ENCODE measurements at places on chromosomes 1 and 21. TPM values are rescaled to one million over a fixed set of nuclear protein-coding genes. Genes with fewer than 3 reads are reported as not detected.

DNA sequence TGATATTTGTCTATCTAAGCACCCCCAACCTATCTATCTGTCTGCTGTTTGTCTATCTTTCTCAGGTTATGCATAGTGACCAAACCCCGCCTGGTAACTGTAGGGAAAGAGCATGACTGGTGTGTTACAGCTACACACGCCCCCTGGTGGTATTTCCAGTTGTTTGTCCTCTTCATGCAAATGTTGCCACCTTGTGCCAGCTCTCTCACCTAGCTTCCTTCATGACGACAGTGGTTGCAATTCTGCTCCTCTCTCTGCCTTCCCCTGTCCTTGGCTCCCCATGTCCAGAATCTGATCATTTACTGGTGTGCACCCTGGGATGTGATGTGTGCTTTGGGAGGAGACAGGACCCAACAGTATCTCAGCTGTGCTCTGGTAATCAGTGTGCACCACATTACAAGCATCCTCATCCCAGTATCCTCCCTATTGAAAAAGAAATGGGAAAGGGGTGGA is 8.1 kb upstream of the INKA2 start:
- peaks cover 12% of the 10 kb centered on the region for H3K4me1 ChIP-seq
- no peak overlapping the region for H3K4me3 ChIP-seq
- H3K27ac ChIP-seq = no peak overlapping the region
- no peaks in the 10 kb centered on the region for H3K27me3 ChIP-seq
- H3K36me3 ChIP-seq = no peaks in the 10 kb centered on the region

GRCh38 chr1:212118167-212118871 is 82.8 kb downstream of the DTL start:
- DNase-seq = no peak
- no peaks in the 10 kb centered on the region for H3K36me3 ChIP-seq
- no peaks in the 10 kb centered on the region for H3K27me3 ChIP-seq
- H3K4me1 ChIP-seq = peaks cover 6% of the 10 kb centered on the region
- peak overlapping the region; percentile 87 for H3K27ac ChIP-seq
- H3K4me3 ChIP-seq = no peak overlapping the region

The PEAR1 gene
- total RNA-seq = 9.9 TPM

The HFM1 gene
- total RNA-seq = 5.8 TPM

The C1QTNF12 gene
- 0.83 TPM for total RNA-seq

DNA sequence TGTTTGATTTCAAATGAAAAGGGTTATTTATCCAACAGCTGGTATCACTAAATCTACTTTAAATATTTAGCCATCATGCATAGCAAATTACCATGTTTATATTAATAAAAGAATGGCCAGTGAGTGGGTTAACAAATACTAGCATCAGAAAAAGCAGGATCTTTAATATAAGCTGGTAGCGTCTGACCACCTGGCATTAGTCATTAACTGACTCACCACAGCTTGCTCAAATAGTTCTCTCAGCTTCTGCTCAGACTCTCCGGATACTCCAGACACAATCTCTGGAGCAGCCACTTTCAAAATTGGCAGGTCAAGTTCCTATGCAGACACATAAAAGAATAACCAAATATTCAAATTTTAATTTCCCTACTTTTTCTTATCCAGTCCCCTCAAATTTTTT is 29.6 kb downstream of the NVL start:
- no peaks in the 10 kb centered on the region for H3K27me3 ChIP-seq
- H3K4me1 ChIP-seq = no peaks in the 10 kb centered on the region
- no peak for DNase-seq
- no peak overlapping the region for H3K4me3 ChIP-seq
- peaks cover 100% of the 10 kb centered on the region for H3K36me3 ChIP-seq

The NLRP3 gene
- total RNA-seq = 0.60 TPM

The HSPB7 gene
- 4,537 TPM for total RNA-seq

The NR1I3 gene
- not detected for total RNA-seq

DNA sequence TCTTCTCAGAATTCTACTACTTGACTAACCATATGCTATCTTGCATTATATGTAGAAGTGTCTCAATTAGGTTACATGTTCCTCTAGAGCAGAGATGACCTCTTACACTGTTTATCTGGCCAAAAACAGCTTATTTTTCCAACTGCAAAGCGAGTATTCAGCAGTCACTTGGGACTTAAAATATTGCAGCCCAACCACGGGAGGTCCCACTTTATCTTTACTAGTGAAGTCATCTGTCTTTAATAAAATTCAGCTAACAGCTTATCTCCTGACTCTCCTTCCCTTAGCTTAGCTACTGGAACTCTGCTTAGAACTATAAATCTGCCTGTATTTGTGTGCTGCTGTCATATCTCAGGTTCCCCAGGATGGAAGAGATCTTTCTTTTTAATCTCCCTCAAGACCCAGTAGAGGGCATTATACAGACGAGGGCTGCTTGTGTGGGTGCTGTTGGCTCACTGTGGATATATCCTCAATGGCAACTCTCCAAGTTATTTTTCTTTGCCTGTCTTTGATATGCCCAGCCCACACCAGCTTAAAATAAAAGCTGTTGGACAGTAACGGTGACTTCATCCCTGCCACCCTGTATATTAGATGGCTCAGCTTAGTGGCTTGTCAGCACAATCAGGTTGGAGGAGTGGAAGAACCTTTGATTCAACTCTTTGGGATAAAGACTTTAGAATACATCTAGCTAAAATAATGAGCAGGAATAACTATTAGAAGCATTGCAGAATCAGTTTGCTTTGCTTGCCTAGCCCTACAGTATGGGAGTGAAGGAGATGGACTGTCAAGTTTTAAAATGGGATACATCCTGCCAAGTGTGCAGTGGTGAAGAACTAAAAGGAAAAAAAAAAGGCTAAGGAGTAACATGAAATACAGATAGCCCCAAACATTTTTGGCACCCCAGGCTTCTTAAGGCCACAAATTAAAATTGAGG is 9.6 kb downstream of the ENSA start:
- peak overlapping the region; percentile 84 for H3K27ac ChIP-seq
- peak; percentile 55 for DNase-seq
- no peaks in the 10 kb centered on the region for H3K36me3 ChIP-seq

The GRHL3 gene
- 0.61 TPM for total RNA-seq

- H3K27me3 ChIP-seq = no peaks in the 10 kb centered on the region
- H3K4me1 ChIP-seq = no peaks in the 10 kb centered on the region
- no peak overlapping the region for H3K4me3 ChIP-seq
- H3K36me3 ChIP-seq = no peaks in the 10 kb centered on the region
- no peak overlapping the region for H3K27ac ChIP-seq
- DNase-seq = no peak
These were observed 190.1 kb downstream of the HLX start for GRCh38 chr1:221069178-221069903.

DNA sequence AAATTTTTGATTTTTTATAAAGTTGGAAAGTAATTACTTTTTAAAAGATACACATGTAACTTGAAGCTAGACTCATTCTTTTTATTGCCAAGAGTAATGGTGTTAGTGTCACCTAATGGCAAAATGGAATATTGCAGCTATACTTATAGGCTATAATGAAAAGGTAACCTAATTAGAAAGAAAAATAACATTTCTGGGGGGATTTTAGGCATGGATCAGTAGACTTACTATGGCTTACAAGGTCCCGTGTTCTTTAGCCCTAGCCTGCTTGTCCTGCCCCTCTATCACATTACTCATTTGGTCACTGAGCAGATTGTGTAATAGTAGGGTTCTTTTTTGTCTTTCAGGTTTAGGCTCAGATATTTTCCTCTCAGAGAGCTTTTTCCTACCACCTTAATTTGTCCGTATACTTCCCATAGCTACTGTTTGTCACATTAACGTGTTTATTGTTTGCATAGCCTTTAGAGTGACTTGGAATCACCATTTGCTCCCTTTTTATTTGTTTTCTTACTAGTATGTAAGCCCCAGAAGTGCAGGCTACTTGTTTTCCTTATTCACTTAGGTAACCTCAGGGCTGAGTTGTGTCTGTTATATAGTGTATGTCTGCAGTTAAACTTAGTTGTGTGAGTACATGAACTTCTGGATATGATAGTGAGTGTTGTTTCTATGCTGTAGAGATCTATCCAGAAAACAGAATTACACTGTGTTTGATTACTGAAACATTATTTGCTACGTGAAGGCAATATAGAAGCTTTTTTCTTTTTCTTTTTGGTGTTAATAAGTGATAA is 58.7 kb downstream of the RABGAP1L start:
- no peak for DNase-seq
- no peak overlapping the region for H3K27ac ChIP-seq
- no peaks in the 10 kb centered on the region for H3K36me3 ChIP-seq
- H3K4me3 ChIP-seq = no peak overlapping the region
- H3K4me1 ChIP-seq = no peaks in the 10 kb centered on the region

The C1orf87 gene
- total RNA-seq = not detected

- no peaks in the 10 kb centered on the region for H3K36me3 ChIP-seq
- no peak overlapping the region for H3K27ac ChIP-seq
- no peak overlapping the region for H3K4me3 ChIP-seq
- no peak for DNase-seq
These were observed 58.4 kb upstream of the PROX1 start for GRCh38 chr1:213929398-213929797.

GRCh38 chr1:8165595-8166360 is 139.7 kb upstream of the ERRFI1 start:
- H3K27me3 ChIP-seq = no peaks in the 10 kb centered on the region
- H3K27ac ChIP-seq = no peak overlapping the region
- no peak overlapping the region for H3K4me3 ChIP-seq
- DNase-seq = no peak

The SPATA46 gene
- not detected for total RNA-seq

The ADARB1 gene
- total RNA-seq = 13.4 TPM

DNA sequence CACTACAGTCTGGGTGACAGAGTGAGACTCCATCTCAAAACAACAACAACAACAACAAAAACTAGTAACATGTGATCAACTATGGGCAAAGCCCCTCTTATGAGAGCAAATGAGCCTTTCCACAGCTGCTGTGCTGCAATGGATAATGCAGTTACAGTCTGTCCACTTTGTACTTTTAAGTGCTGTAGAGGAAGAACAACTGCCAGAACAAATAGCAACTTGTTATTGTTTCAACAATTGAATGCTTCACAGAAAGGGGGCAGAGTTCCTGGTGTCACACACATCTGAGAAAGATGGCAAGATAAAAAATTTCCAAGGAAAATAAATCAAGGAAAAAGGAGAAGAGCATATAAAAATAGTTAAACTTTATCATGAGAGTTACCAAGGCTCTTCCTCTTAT is 243.6 kb upstream of the DMRTA2 start:
- no peaks in the 10 kb centered on the region for H3K27me3 ChIP-seq
- H3K4me1 ChIP-seq = peaks cover 9% of the 10 kb centered on the region
- no peaks in the 10 kb centered on the region for H3K36me3 ChIP-seq

The ORC1 gene
- 1.4 TPM for total RNA-seq

DNA sequence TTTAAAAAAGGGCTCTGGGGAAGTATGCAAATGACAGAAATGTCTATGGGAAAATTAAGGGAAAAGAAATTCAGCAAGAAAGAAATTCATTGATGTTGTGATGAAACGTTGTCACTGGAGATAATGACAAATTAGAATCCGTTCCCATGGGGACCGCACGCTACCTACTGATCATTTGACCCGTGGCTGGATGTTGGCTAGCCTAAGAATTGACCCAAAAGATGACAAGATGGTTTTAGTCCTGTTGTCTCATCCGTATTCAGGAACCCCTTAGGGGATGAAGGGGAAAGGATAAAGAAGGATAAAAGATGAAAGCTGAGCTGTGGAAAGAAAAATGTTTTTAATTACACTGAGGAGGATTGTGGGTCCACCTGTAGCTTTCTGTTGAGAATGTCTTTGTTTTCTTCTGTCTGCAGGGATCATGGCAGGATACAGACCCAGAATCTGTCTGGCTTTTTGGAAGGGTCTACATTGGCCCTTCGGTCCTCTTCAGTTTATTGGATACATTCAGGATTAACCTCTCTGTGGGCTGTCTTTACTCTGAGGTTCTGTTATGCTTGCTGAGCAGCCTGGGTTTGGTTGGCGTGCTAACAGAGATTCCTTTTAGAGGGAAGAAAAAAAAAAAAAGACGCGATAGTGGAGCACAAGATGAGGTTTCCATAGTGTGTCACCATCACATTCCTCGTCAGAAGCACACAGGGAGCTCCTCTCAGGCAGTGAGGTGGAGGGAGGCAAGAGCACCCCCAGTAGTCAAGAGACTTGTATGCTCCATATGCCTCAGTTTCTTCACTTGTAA is 106.2 kb downstream of the CACHD1 start:
- no peak overlapping the region for H3K27ac ChIP-seq
- H3K4me1 ChIP-seq = no peaks in the 10 kb centered on the region
- DNase-seq = no peak
- H3K36me3 ChIP-seq = no peaks in the 10 kb centered on the region
- H3K4me3 ChIP-seq = no peak overlapping the region
- no peaks in the 10 kb centered on the region for H3K27me3 ChIP-seq

DNA sequence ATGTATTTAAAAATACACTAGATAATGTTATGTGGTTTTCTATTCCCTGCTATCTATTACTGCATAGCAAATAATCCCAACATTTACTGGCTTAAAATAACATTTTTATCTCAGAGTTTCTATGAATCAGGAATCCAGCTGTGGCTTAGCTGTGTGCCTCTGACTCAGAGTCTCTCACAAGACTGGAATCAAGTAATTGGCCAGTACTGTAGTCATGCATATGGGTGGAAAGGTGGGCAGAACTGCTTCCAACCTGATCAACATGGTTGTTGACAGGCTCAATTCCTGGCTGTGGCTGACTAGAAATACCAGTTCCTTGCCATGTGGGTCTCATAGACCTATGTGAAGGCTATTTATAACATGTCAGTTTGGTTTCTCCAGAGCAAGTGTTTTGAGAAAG is 131.8 kb downstream of the PDE4B start:
- no peak for DNase-seq
- no peaks in the 10 kb centered on the region for H3K27me3 ChIP-seq
- no peak overlapping the region for H3K4me3 ChIP-seq
- H3K36me3 ChIP-seq = no peaks in the 10 kb centered on the region
- no peak overlapping the region for H3K27ac ChIP-seq
- H3K4me1 ChIP-seq = no peaks in the 10 kb centered on the region

The FHAD1 gene
- total RNA-seq = not detected

GRCh38 chr21:42931560-42932235 is 6.3 kb upstream of the ERVH48-1 start:
- no peaks in the 10 kb centered on the region for H3K36me3 ChIP-seq
- no peak for DNase-seq
- no peak overlapping the region for H3K4me3 ChIP-seq
- no peaks in the 10 kb centered on the region for H3K27me3 ChIP-seq
- H3K4me1 ChIP-seq = no peaks in the 10 kb centered on the region
- H3K27ac ChIP-seq = no peak overlapping the region

All from heart left ventricle (tissue), 16 donors.